ENCODE measurements at places on chromosomes 12 and 14. TPM values are rescaled to one million over a fixed set of nuclear protein-coding genes. Genes with fewer than 3 reads are reported as not detected.

DNA sequence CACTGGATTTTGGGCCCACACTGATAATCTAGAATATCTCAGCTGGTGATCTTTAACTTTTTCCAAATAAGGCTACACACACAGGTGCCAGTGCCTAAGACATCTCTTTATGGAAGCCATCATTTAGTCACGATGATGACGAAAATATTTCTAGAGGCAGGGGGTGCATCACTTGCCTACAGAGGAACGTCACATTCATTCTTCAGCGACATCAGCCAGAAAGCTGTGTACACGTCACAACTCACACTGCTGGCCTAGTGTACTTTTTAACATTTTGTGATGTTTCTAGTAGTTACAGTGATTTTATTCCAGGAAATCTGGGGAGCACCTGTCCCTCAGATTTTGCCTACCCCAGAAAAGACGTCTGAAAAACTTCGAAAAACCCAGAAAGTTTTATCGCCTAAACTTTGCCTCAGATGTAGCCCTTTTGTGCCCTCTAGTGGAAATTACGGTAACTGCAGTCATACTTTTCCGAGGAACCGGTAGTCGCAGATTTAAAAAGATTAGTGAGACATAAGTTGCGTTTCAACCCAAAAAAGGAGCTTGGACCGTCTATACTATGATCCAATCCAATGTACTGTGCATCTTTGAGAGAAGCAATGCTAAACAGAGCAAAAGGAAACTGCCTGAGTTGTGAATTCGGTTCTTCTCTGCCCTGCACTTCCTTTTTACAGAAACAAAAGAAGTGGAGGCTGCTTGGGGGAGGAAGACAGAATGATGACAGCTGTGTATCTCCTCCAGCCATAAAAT, 64.3 kb upstream of the STON2 start:
- H3K4me3 ChIP-seq, result peak overlapping the region; percentile 97
- peak; percentile 62 for DNase-seq
- no peaks in the 10 kb centered on the region for H3K36me3 ChIP-seq
- H3K27me3 ChIP-seq, result no peaks in the 10 kb centered on the region
- H3K4me1 ChIP-seq, result no peaks in the 10 kb centered on the region

DNA sequence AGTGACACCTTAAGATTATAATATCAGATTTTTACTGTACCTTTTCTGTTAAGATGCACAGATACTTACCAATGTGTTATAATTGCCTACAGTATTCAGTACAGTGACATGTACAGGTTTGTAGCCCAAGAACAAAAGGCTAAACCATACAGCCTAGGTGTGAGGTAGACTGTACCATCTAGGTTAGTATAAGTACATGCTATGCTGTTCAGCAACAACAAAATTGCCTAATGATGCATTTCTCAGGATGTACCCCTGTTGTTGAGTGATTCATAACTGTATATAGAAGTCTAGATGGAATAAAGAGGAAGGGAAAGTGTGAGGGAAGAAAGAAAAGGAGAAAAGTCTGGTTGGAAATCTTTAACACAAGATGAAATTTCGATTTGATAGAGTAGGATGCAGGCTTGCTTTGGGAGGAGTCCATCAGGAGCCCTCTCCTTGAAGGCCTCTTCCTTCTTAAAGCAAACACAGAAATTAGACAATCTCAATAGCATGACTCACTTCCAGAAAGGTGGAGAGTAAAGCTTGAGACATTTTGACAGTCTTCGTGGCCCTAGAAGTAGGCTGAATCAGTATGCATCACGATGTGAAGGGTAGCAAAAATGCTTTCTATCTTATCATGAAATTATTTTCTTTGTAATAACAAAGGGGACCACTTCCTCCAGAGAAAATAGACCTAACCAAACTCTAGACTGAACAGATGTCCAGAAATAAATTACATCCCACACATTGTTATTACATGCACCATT, 191.5 kb downstream of the SYT1 start:
- H3K27ac ChIP-seq, result peak overlapping the region; percentile 50
- no peaks in the 10 kb centered on the region for H3K27me3 ChIP-seq
- H3K4me3 ChIP-seq, result peak overlapping the region; percentile 27
- peak; percentile 73 for DNase-seq

SINHCAF gene
- total RNA-seq, result 10.4 TPM

CLEC1B gene
- total RNA-seq, result not detected

- H3K4me3 ChIP-seq, result no peak overlapping the region
- no peaks in the 10 kb centered on the region for H3K36me3 ChIP-seq
- H3K27me3 ChIP-seq, result peaks cover 41% of the 10 kb centered on the region
- DNase-seq, result no peak
- no peak overlapping the region for H3K27ac ChIP-seq
These were observed 75.0 kb upstream of the SLC24A4 start for GRCh38 chr14:92247947-92248346.

GRCh38 chr12:31363831-31364230, 37.9 kb upstream of the SINHCAF start:
- H3K27ac ChIP-seq, result no peak overlapping the region
- no peaks in the 10 kb centered on the region for H3K36me3 ChIP-seq
- no peaks in the 10 kb centered on the region for H3K4me1 ChIP-seq
- no peak overlapping the region for H3K4me3 ChIP-seq
- no peak for DNase-seq

DNA sequence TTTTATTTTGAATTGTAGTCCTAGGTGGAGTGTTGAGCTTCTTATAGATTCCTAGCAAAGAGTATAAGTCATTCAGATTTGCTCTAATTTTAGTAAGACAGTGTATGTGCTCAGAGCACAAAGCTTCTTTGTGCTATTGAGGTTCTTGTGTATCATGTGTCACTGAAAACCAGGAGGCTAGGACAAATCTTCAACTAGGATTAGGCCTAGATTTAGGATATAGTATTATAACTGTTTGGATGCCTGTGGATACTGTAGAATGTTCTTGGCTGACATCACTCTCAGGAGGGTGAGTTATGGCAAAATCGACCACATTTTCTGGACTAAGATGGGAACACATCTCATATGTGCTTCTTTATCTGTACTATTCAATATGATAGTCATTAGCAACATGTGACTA, 86.5 kb downstream of the DHRS2 start:
- DNase-seq, result no peak
- H3K4me1 ChIP-seq, result no peaks in the 10 kb centered on the region
- H3K36me3 ChIP-seq, result no peaks in the 10 kb centered on the region
- no peak overlapping the region for H3K4me3 ChIP-seq

- no peak overlapping the region for H3K27ac ChIP-seq
- H3K27me3 ChIP-seq, result peaks cover 4% of the 10 kb centered on the region
- no peaks in the 10 kb centered on the region for H3K36me3 ChIP-seq
- no peak overlapping the region for H3K4me3 ChIP-seq
These were observed 3.0 kb upstream of the PLEKHG6 start for GRCh38 chr12:6307529-6307928.

- peaks cover 29% of the 10 kb centered on the region for H3K36me3 ChIP-seq
- DNase-seq, result peak; percentile 92
- H3K4me1 ChIP-seq, result peaks cover 28% of the 10 kb centered on the region
- H3K27ac ChIP-seq, result peak overlapping the region; percentile 74
These were observed 42.9 kb downstream of the TRIP11 start for GRCh38 chr14:91996948-91997371.

GRCh38 chr14:104923640-104924420, 849 bp upstream of the PLD4 start:
- no peaks in the 10 kb centered on the region for H3K4me1 ChIP-seq
- no peaks in the 10 kb centered on the region for H3K36me3 ChIP-seq
- H3K27ac ChIP-seq, result no peak overlapping the region
- no peak for DNase-seq
- H3K4me3 ChIP-seq, result no peak overlapping the region
- H3K27me3 ChIP-seq, result 0 out of 2 replicates have a peak, but pooled peaks cover 6% of the 10 kb centered on the region

AMIGO2 gene
- total RNA-seq, result 29.9 TPM

GLIPR1L1 gene
- not detected for total RNA-seq

- H3K27ac ChIP-seq, result peak within 1 kb of the TSS; percentile 95
- H3K36me3 ChIP-seq, result no peaks in the 10 kb centered on the region
- peak within 1 kb of the TSS; percentile 60 for H3K4me3 ChIP-seq
These were observed at the start of gene STON2 for GRCh38 chr14:81400202-81400678. TSS of gene STON2 (minus strand) at chr14:81400324. CDS start at chr14:81398382, 1,942 bp downstream.

- no peaks in the 10 kb centered on the region for H3K27me3 ChIP-seq
- H3K4me1 ChIP-seq, result peaks cover 12% of the 10 kb centered on the region
- no peak overlapping the region for H3K4me3 ChIP-seq
- H3K27ac ChIP-seq, result no peak overlapping the region
- DNase-seq, result peak; percentile 42
These were observed 3.1 kb upstream of the ANKRD33 start for GRCh38 chr12:51884676-51885229.

KCNMB4 gene
- total RNA-seq, result 2.7 TPM

DNA sequence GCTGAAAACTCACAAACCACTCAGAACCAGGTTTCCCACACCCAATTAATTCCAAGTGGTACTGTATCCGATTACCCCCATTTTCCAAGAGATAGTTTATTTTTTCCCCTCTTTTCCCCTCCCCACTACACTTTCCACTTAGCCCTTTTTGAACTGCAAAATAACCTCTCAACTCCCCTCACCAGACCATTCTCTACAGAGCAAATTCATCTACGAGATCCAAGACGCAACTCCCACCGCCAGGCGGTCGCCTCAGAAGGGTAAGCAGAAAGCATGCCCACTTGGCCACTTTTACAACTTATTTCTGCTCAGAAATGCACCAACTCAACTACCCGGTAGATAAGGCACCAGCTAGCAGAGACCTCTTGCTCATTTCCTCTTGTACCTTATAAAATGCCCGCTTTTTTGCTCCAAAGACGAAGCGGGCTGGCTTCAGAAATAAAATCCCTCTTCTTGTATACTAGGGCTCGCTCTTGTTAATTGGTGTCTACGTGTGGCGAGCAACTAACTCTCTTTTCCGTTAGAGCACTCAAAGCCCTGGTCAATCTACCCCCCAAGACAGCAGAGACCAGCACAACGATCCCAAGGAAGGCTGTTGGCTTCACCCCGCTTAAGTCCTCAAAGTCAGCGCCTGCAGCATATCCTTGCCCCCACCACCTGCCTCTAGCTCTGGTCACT, 910 bp upstream of the SRP54 start:
- peaks cover 36% of the 10 kb centered on the region for H3K4me1 ChIP-seq
- DNase-seq, result peak; percentile 73
- no peaks in the 10 kb centered on the region for H3K27me3 ChIP-seq

DNA sequence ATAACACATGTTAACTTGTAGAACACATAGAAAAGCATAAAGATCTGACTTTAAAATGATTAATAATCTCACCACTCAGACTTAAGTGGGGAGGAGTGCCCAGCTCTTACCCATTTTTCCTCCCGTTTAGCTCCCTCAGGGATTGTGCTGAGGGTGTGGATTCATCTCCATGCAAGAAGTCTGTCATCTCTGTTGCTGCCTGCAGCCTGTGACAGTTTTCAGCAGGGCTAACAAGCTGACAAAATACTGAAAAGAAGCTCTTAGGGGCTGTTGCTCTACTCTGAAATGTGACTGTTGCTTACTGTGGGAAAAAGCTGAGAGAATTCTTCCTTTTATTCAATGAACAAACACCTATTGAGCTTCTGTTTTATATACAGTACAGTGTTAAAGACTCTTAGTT, 216.2 kb downstream of the CPNE8 start:
- H3K36me3 ChIP-seq, result no peaks in the 10 kb centered on the region
- no peak overlapping the region for H3K27ac ChIP-seq
- H3K4me1 ChIP-seq, result no peaks in the 10 kb centered on the region
- H3K4me3 ChIP-seq, result no peak overlapping the region
- no peak for DNase-seq

FOXG1 gene
- not detected for total RNA-seq

GRCh38 chr12:110005319-110005973, 6.2 kb downstream of the ANKRD13A start:
- no peaks in the 10 kb centered on the region for H3K27me3 ChIP-seq
- H3K27ac ChIP-seq, result no peak overlapping the region
- DNase-seq, result no peak
- peaks cover 27% of the 10 kb centered on the region for H3K4me1 ChIP-seq
- H3K4me3 ChIP-seq, result no peak overlapping the region
- H3K36me3 ChIP-seq, result peaks cover 18% of the 10 kb centered on the region

DNA sequence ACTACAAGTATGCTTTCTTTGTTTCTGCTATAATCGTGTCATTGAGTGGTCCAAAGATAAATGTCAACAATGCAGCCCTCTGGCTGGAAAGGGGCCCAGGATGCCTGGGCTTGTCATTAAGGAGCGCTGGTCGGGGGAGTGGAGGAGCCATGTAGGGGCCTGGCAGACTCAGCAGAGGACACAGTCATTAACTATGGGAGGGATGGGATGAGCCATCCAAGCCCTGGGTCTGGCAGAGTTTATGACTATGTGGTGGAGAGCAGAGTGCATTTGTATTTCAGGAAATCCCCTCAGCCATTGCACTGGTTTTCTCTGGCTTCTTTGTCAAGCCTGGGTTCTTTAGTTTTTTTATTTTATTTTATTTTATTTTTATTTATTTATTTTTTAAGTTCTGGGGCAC, 243.1 kb downstream of the C12orf75 start:
- H3K27me3 ChIP-seq, result no peaks in the 10 kb centered on the region
- H3K4me1 ChIP-seq, result no peaks in the 10 kb centered on the region
- H3K36me3 ChIP-seq, result no peaks in the 10 kb centered on the region

DDX47 gene
- total RNA-seq, result 124 TPM
